ENCODE measurements at places on chromosomes 6 and 20. TPM values are rescaled to one million over a fixed set of nuclear protein-coding genes. Genes with fewer than 3 reads are reported as not detected.

The MLN gene
- not detected for total RNA-seq

The GHRH gene
- not detected for total RNA-seq

The MMP24 gene
- 0.11 TPM for total RNA-seq

The TJAP1 gene
- 10.1 TPM for total RNA-seq

The SMOC2 gene
- total RNA-seq: not detected

The WFDC5 gene
- not detected for total RNA-seq

The SEL1L2 gene
- total RNA-seq: not detected

The MUC21 gene
- not detected for total RNA-seq
